Suprapubic skin (tissue), 4 donors: ENCODE measurements at places on chromosomes 3 and 15. TPM values are rescaled to one million over a fixed set of nuclear protein-coding genes. Genes with fewer than 3 reads are reported as not detected.

Gene ANKUB1
- total RNA-seq: not detected

Gene ZDHHC3
- total RNA-seq: 143 TPM

Gene KNG1
- total RNA-seq: 1.9 TPM

Gene LSMEM2
- total RNA-seq: not detected

Gene IL5RA
- 0.16 TPM for total RNA-seq

Gene KIF7
- 1.8 TPM for total RNA-seq
